NCI-H1105 (cell line): ENCODE measurements at places on chromosomes 4 and X.

DNA sequence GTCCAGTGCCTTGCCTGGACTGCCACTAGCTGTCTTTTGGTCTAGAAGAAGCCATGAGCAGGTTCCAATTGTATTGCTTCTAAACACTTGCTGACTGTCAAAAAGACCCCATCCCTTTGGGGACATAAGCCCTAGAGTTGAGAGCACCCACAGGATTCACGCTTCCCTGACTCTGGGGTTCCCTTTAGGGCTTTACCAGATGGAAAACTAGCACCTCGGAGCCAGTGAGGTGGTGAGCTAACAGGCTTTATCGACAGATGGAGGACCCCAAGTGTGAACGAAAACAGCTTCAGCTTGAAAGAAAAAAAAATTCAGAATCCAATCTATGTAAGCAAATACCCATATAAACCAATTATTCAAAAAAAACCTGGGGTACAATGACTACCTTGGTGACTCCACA, 90.8 kb downstream of the NAA11 start:
- no peak for DNase-seq

DNA sequence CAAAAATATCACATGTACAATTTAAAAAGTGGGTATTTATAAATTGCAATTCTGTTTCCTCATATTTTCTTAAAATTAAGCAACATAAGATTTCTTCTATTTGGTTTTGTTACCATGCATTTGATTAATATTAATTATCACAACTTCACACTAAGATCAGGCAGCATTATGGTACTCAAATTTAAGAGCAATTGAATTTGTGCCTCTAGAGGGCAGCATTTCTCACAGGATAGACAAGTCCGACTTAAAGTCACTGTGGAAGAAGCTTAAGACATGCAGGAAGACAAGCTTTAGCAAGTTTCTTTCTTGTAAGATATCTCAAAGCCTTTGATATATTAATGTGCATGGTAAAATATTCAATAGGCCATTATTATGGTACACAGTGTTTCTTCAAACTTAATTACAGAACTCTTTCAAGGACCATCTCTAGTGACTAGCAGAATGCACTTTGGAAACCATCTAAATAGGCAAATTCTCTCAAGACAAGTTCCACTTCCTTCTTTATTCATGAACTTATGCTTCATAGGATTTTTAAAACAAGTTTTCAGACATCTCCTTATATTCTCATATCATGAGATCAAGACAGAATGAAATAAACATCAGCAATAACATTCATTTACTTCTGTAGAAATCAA, 35.0 kb downstream of the FBXW7 start:
- peak; percentile 42 for DNase-seq

- DNase-seq, result no peak
These were observed 60.8 kb downstream of the SPCS3 start for GRCh38 chr4:176380352-176381157.

DNA sequence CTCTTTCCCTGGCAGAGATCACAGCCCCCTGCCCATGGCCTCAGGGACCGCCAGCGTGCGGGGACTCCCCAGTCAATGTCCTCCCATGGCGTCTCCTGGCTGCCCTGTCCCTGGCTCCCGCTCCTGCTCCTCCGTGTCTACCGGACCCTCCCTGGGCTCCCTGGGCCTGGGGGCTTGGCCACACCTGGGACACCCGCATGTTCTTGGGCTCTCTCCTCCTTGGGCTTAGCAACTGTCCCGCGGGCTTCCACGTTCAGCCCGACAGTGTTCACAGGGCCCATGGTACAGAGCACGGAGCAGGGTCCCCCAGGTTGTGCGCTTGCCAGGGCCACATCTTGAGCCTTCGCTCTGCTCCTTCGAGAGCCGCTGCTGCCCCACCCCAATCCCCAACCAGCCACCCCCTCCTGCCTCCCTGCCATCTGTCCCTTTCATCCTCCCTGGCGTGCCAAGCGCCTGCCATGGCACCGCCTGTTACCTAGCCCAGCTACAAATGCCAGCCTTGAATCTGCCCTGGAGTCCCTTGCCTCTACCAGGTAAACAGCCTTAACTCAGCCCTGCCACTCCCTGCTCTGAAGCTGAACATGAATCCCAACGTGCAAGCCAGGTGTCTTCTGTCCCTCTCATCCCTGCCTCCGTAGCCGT, 3.9 kb downstream of the AVPR2 start:
- DNase-seq, result no peak

GRCh38 chr4:146143888-146144287, 31.6 kb upstream of the LSM6 start:
- no peak for DNase-seq

DNA sequence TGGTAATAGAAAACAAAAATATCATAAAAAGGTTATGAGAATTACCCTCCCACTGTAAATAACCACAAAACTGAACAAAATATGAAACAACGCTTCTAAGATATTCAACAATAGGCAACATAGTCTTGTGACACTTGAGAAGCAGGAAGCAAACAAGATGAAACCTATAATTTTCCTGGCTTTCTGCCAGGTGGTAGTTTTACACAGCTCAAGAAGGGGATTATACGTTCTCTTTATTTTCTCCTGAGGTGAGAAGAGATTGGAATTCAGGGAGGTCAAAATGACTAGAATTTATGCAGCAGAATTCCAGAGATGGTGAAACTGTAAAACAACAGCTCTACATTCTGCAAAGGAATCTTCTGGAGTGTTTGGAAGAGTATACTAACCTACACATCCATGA, 186.0 kb downstream of the HHIP start:
- peak; percentile 0 for DNase-seq

DNA sequence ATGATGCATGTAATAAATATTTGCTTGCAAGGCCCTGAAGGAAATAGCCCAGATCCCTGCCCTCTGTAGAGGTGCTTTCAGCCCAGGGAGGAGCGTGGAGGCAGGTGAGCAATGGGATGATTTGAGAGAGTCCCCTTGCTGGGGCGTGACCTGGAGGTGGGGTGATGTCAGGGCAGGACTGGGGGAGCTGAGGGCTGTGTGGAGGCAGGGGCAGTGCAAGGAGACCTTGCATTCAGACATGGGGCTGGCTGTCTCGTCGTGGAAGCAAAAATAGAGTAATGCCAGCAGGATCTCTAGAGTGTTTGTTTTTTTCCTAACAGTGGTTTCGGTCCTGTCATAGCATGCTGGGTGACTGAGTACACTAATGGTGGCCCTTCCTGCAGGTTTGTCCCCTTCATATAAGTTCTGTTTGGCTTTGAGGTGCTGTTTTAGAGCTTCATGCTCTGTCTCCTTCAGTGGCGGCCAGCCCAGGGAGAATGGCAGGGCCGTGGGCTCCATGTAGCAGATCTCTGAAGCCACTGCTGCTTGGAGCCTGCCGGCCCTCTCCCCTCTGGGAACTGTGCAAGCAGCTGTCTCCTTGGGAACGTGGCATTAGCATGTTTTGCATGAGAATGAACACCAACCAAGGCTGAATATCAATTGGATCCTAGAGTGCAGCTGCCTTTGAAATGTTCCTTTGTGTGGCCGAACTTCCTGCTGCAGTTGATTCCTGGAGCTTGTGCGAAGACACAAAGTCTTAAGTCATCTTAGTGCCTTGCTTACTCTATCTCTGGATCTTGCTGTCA, 39.3 kb upstream of the CLDN34 start:
- DNase-seq, result peak; percentile 41

DNA sequence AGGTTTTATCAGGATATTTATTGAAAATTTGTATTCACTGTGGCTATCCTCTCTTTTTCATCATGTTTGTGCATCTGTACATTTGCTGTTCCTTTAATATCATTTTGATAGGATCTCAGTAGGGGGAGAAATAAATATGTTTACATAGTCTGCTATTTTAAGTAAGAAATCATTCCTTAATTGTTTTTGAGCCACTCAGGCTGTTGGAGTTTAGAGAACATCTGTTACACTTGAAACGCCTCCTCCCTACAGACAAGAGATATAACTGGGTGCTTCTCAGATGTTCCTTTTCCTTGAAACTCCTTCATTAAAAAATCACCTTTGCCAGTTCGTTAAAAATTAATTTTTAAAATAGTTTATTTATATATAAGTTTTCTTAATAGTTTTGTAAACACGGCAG, 59.4 kb downstream of the QRFPR start:
- no peak for DNase-seq

- no peak for DNase-seq
These were observed 293.2 kb upstream of the EMCN start for GRCh38 chr4:100811046-100811445.

GRCh38 chr4:14428125-14428524, 574.2 kb upstream of the CPEB2 start:
- no peak for DNase-seq

- DNase-seq, result peak; percentile 11
These were observed 29.6 kb downstream of the ADH7 start for GRCh38 chr4:99405433-99406115.

GRCh38 chr4:86840858-86841257, 8.3 kb downstream of the SLC10A6 start:
- no peak for DNase-seq

DNA sequence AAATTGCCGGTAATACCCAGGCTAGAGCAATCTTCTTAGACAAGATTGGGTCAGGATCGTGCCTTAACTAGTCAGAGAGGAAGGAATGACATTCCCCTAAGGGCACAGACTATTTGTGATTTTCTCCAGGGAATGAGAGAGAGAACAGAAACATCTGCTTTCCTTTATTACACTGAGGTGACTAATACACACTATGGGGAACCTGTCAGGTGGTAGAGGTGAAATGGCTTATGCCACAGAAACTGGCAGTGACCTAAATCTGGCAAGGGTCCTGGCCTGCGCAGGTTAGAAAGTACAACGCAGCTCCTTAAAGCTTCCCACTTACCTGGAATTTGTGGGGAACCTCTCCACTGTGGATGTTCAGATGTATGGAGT, 16.6 kb upstream of the HPGD start:
- DNase-seq, result no peak

DNA sequence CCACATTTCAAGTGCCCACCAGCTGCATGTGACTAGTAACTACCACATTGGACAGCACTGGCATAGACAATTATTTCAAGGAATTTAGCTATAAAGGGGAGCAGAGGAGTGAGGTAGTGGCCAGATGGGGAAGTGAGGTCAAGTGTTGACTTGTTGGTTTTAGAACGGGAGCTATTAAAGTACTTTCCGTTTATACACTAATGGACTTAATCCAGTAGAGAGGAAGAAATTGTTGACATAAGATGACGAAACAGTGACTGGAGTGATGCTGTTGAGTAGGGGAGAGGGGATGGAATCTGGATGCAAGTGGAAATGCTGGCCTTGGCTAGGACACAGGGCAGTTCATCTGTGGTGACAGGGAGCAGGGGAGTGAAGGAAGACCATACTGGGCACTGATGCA, 154.4 kb downstream of the AMMECR1 start:
- no peak for DNase-seq

GRCh38 chr4:8010618-8011017, 71.0 kb upstream of the AFAP1 start:
- DNase-seq, result peak; percentile 94

GRCh38 chrX:25646156-25646555, 492.0 kb upstream of the MAGEB18 start:
- no peak for DNase-seq

- DNase-seq, result no peak
These were observed 37.9 kb upstream of the GALNT7 start for GRCh38 chr4:173130687-173131086.

GRCh38 chr4:67575232-67576058, 16.9 kb downstream of the STAP1 start:
- DNase-seq, result no peak

DNA sequence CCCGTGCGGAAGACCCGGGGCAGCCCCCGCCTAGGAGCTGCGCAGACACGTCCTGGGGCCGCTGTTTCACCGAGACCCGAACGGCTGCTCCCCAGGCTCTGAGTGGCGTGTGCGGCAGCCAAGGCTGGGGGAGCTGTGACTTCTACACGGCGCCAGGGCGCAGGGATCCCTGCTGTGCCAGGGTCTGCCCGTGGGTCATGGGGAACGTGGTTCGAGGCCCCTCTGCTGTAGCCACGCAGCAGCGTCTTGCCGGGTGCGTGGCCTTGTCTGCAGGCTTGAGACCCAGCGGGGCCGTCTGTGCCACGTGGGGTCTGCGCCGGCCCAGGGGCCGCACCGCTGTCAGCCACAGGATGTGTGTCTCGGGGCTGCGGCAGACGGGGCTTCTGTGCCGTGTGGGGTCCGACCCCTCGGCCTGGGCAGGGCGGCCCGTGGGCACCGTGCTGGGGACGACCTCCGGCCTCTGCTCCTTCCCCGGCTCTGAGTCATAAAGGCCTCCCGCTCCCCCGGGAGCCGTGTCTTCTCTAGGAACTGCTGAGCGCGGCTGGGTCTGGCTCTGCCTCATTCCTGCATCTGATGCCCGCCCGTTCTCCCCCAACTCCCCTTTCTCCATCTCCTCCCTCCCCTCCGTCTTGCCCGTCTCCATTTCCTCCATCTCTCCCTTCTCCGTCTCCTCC, 12.7 kb upstream of the GTPBP6 start:
- no peak for DNase-seq

GRCh38 chr4:136687118-136687517, 845.2 kb downstream of the PCDH18 start:
- DNase-seq, result no peak

GRCh38 chr4:1042352-1043055, 31.1 kb downstream of the FGFRL1 start:
- DNase-seq, result no peak

GRCh38 chr4:183870997-183871396, 34.1 kb upstream of the STOX2 start:
- DNase-seq, result no peak

GRCh38 chr4:54571293-54572151, 86.2 kb upstream of the KIT start:
- no peak for DNase-seq

DNA sequence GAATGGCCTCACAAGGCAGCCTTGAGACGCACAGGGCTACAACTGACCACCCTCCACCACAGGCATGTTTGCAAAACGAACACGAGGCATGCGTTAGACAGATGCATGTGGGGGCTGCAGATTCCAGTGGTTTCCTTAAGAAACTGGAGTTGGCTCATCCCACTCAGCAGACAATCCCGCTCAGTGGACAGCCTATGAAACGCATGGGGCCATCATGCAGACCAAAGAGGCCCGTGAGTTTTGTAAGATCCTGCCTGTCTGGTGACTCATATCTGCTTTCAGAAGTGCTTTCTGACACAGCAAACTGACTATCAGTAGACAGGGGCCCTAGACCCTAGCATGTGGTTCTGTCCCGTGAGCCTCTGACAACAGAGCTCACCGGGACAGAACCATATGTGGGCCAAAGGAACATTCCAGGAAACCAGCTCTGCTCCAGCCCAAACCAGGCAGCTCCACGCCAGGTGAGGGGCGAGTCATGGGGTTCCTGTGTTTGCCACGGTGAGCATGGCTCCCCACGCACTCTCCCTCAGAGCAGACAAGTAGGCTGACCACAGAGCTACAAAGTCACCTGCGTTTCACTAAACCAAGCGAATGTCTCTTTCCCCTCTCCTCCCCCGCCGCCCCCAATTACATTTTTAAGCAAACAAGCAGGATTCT, 74.4 kb downstream of the MTMR1 start:
- no peak for DNase-seq

DNA sequence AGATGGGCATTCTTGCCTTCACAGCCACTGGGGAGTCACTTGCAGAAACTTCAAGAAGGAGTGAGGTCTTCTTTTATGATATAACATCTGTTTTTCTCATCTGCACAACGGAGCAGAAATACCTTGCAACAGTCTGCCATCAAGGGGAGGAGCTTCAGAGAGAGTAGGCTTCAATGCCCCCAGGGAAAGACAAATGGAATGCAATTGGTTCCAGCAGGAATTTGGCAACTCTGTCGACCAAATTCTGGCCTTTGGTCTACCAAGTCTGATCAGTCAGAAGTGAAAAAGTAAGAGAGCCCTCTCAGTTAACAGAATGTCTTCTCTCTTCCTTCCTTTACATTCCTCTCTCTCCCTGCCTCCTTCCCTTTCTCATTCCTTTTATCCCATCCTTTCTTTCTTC, 229.3 kb downstream of the IDS start:
- DNase-seq, result no peak
